ENCODE measurements at places on chromosomes 3 and 15.

- DNase-seq = no peak
Observed at GRCh38 chr15:60627298-60627943, 148.5 kb upstream of the ICE2 start.

DNA sequence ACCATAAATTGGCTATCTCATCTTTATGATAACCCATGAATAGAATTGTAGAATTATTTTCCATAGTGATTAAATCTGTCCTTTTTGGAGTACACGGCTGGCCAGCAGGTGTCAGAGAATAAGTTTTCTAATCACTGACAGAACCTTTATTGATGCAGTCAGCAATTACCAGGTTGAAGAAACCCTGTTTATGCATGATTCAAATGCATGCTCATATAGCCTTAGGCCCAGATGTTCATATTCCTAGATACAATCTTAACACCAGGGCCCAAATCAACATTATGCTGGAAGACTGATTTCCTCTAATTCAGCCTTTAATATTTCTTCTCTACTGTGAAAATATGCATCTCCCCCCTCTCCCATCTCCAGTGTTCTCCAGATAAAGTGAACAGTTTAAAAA lies 243.5 kb upstream of the DCBLD2 start:
- no peak for DNase-seq

DNA sequence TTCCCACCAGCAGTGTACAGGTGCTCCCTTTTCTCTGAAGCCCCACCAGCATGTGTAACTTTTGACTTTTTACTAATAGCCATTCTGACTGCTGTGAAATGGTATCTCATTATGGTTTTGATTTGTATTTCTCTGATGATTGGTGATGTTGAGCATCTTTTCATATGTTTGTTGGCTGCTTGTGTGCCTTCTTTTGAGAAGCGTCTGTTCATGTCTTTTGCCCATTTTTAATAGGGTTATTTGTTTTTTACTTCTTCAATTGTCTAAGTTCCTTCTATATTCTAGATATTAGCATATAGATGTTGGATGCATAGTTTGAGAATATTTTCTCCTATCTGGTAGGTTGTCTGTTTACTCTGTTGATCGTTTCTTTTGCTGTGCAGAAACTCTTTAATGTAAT lies 14.6 kb downstream of the ACTC1 start:
- DNase-seq = no peak

DNA sequence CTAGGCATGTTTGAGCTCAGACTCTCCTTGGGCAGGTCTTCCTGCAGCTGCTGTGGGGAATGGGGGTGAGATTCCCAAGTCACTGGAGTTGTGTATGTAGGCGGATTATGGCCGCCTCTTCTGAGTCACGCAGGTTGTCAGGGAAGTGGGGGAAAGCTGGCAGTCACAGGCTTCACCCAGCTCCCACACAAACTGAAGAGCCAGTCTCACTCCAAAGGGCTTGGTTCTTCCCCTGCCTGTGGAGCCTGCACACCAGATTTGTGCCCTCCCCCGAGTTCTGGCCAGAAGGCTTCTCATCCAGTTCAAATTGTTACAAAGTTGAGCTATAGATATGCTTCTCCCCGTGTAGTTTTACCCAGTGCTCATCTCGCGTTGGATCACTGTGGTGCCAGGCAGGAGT lies 53.5 kb downstream of the CPNE4 start:
- DNase-seq = no peak

DNA sequence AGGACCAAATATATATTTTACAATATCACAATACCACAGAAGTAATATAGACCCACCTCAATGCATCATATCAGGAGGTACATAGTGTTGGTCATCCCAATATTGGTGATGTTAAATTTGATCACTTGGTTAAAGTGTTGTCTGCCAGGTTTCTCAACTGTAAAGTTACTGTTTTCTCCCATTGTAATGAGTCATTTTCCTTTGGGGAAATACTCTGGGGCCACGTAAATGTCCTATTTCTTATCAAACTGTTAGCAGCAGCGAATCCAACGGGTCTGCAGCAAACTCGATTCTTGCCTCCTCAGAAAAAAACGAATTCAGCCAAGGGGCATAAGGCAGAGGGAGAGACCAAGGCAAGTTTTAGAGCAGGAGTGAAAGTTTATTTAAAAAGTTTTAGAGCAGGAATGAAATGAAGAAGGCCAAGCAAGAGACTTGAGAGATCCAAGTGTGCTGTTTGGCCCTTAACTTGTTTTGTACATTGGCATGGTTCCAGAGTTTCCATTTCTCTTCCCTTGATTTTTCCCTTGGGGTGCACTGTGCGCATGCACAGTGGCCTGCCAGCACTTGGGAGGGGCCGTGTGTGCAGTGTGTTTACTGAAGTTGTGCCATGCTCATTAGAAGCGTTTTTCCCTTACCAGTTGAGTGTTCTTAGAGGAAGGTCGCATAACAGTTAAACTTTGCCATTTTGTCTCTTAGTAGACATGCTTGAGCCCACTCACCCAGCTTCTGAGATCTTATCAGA lies 512.5 kb downstream of the AGBL1 start:
- no peak for DNase-seq

GRCh38 chr3:133258358-133258757 lies 141.5 kb upstream of the BFSP2 start:
- DNase-seq = no peak

- no peak for DNase-seq
Observed at GRCh38 chr15:51736069-51736468, 1.4 kb downstream of the LYSMD2 start.

DNA sequence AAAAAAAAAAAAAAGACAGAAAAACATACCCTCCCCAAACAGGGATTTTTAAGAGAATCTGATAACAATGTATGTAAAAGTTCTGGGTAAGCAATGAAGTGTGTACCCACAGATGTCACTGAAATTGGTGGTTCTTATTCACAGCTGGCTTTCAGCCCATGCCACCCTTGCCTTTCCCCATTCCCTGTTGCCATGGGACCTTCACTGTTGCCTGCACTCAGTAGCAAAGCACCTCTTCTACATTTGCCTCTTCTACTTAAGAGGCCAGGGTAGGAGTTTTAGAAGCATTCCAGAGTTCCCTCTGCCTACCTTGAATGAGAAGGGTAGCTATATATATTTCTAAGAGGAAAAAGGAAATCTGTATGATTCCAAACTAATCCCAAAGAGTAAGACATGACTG lies 57.4 kb downstream of the FMN1 start:
- DNase-seq = no peak

GRCh38 chr3:89571707-89572106 lies 464.3 kb downstream of the EPHA3 start:
- no peak for DNase-seq

GRCh38 chr15:59063042-59063441 lies 41.9 kb upstream of the CCNB2 start:
- DNase-seq = no peak

GRCh38 chr3:152445212-152445611 lies 176.5 kb downstream of the MBNL1 start:
- DNase-seq = no peak

DNA sequence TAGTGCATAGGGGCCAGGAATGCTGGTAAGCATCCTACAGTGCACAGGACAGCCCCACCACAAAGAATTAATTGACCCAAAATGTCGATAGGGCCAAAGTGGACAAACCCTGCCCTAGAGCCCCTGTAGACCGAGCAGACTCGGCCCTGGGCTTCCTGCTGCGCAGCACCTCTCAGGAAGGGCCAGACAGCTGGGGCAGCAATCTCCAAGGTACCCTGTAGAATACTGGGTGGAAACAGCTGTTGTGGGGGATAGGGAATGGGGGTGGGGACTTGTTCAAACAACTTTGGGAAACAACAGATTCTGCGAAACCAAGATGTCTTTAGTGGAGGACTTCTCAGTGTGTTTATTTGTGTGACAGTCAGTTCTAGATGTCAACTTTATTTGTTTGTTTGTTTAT lies 67.1 kb downstream of the MRPL46 start:
- DNase-seq = no peak

DNA sequence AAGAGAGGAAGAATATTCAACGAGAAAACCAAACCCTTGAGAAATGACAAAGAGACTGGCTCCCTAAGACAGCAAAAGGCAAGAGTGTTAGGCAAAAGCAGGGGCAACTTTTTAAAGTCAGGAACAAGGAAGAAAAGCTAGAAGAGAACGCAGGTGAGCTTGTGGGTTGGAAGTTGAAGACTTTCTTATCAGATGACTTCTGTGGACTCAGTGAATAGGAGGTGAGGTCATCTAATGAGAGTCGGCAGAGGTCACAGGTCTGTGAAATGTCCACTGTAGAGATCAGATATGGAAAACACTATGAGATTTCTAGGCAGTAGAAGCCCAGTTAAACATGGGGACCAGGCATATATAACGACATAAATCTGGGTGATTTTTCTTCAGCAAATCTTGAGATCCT lies 27.2 kb upstream of the TNIK start:
- no peak for DNase-seq

GRCh38 chr3:107753494-107753893 lies 230.7 kb downstream of the BBX start:
- DNase-seq = no peak

DNA sequence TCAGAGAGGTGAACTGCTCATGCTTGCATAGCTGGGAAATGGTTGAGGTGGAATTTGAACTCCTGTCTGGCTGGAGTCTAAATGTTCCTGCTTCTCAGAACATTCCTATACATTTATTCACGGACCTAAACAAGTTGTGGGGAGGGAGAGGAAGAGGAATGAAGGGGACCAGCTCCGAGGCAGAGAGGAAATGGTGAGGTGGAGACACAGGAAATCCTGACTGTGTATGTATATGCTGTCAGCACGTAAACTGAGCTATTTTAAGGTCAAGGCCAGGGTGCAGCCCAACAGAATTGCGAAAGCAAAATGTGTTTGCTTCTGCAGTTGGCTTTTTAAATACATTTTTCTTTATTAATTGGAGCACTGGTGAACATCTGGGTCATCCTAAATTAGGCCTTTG lies 74.1 kb upstream of the POMGNT2 start:
- no peak for DNase-seq

GRCh38 chr3:31472479-31473390 lies 60.0 kb upstream of the STT3B start:
- DNase-seq = no peak

GRCh38 chr3:170232266-170232665 lies 10.0 kb downstream of the PRKCI start:
- DNase-seq = no peak

- peak; percentile 61 for DNase-seq
Observed at GRCh38 chr3:188446014-188446413, 292.1 kb downstream of the LPP start.

DNA sequence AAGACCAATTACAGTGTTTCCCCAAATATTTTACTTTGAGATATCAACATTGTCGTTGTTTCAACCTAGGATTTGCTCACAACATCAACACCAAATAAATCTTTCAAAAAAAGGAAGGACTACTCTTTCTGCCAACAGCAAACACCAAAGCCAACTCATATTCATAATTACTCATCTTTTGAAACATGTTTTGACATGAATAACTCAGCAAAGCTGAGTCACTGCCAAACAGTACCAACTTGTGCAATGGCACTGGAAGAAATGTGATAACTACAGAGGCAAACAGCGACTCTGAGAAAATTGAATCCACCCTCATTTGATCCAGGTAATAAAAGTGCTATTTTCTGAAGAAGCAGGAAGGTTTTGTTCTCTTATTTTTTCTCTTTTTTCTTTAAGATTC lies 67.2 kb downstream of the PEX5L start:
- no peak for DNase-seq

- DNase-seq = no peak
Observed at GRCh38 chr15:52563501-52564060, 5.2 kb downstream of the ARPP19 start.

DNA sequence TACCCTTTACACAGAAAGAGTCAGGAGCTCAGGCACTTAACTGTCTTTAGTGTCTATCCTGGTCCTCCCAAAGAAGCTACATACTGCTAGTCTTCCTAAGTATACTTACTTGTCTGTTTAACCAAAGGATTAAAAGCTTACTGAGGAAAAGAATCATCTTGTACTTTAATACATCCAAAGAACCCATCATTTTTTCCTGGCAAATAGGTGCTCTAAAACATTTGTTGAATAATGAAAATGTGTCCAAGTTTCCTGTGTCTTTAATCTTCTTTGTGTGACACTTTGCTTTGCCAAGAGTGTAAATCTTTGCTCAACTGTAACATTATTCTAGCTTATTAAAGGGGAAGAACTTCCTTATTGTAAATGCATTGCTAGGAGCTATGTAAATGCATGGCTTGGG lies 519.2 kb downstream of the OTOL1 start:
- no peak for DNase-seq

- no peak for DNase-seq
Observed at GRCh38 chr3:65112751-65113300, 425.0 kb upstream of the ADAMTS9 start.

GRCh38 chr15:70094690-70095311 lies 2.9 kb downstream of the TLE3 start:
- no peak for DNase-seq

DNA sequence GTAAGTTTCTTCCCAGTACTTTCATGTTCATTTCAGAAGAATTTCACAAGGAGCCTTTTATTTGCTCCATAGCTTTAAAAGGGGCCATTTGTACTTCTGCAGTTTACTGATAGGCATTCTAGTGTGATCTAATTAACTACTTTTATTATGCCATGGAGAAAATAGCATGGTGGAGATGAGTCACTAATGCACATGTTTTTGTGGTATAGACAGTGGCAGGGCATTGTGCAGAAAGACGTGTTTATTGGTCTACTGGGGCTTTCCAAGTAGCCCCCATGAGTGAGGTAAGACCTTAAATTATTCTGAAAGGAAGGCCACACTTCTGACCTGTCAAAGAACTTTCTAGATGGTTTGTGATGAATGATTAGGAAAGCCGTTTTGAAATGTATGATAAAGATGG lies 810.0 kb upstream of the NR2F2 start:
- no peak for DNase-seq

DNA sequence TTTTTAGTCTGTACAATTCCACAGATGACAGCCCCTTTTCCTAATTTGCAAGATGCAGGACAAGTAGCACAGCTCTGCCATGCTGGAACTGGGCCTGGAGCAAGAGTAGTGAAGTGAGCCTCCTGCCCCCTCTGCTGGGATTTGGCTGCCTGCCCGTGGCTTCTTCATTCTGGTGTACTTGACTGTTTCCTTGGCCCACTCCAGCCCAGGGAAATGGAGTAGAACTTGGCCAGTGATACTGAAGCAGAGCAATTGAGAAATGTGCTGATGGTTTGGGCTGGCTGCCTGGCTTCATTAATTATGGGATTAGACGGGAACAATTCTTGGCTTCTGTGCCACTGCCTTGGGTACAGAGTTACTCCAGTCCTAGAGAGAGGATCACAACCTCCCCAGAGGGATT lies 2.8 kb downstream of the GPD1L start:
- no peak for DNase-seq

- no peak for DNase-seq
Observed at GRCh38 chr3:48034000-48034516, 17.8 kb upstream of the MAP4 start.

Data from NCI-H187 treated with DMSO at 0.1 percent for 48 hours (cell line).